H54 (cell line): ENCODE measurements at places on chromosomes 5 and 9.

- DNase-seq: no peak
These were observed 145.1 kb upstream of the ADAMTS16 start for GRCh38 chr5:4995014-4995413.

- no peak for DNase-seq
These were observed 29.6 kb downstream of the C5orf58 start for GRCh38 chr5:170262061-170263045.

DNA sequence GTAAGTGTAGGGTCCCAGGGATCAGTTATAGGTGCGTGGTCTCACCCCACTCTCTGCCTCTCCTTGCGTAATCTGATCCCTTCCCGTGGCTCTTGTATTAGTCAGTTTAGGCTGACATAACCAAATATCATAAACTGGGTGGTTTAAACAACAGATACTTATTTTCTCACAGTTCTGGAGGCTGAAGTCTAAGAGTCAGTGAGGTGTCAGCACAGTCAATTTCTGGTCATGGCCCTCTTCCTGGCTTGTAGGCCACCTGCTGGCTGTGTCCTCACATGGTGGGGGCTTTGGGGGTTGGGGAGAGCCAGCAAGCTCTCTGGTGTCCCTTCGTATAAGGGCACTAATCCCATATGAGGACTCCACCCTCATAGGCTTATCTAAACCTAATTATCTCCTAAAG lies 32.3 kb downstream of the CARTPT start:
- no peak for DNase-seq

GRCh38 chr9:137388589-137389427 lies 34.2 kb downstream of the EXD3 start:
- DNase-seq: no peak

DNA sequence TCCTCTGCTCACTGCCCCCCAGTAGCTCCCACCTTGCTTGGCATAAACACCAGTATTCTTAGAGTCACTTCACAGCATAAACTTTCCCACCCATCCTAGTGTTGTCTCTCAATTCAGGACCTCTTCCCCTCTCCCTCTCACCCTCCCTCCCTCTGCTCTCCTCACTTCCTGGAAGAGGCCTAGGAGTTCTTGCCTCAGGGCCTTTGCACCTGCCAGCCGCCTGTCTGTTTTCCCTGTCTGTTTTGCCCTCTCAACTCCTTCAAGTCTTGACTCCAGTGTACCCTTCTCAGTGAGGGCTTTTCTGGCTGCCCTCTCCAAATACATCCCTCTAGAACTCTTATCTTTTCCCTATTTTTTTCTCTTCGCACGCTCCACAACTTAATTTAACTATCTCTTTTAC lies 86.2 kb downstream of the ENTREP1 start:
- no peak for DNase-seq

- DNase-seq: no peak
These were observed 7.6 kb downstream of the TPPP start for GRCh38 chr5:685262-686171.

DNA sequence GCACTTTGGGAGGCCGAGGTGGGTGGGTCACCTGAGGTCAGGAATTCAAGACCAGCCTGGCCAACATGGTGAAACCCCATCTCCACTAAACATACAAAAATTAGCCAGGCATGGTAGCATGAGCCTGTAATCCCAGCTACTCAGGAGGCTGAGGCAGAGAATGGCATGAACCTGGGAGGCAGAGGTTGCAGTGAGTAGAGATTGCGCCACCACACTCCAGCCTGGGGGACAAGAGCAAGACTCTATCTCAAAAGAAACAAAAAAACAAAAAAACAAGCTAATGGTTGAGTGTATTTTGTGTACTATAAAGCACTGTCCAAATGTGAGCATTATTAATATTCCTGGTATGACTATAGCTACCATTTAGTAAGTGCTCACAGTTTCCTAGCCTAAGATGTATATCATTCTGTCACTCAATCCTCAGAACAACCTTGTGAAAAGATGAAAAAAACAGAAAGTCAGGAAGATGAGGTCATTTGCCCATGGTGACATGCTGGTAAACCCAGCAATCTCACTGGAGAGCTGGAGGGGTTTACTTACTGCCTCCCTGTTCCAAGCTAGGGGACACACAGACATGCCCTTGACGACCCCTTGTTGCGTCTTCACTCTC lies 27.7 kb downstream of the ARHGEF37 start:
- no peak for DNase-seq

- no peak for DNase-seq
These were observed 47.5 kb downstream of the TENT4A start for GRCh38 chr5:6760686-6761085.

- DNase-seq: peak; percentile 69
These were observed 6.3 kb upstream of the MXD3 start for GRCh38 chr5:177317959-177318377.

- no peak for DNase-seq
These were observed 81.9 kb upstream of the RPS23 start for GRCh38 chr5:82360022-82360421.
